Stimulated activated CD4-positive, alpha-beta T cell treated with anti-CD3 and anti-CD28 coated beads, Interleukin-15, amount 100 ng/mL, for 1 hour (primary cell): ENCODE measurements at places on chromosomes 5 and 9.

- no peak for DNase-seq
Observed at GRCh38 chr5:14472986-14473567, 108.5 kb upstream of the OTULINL start.

- no peak for DNase-seq
Observed at GRCh38 chr5:131757830-131758519, 38.8 kb downstream of the FNIP1 start.

GRCh38 chr9:124617477-124618141 is 110.4 kb upstream of the NR5A1 start:
- DNase-seq = peak; percentile 26

DNA sequence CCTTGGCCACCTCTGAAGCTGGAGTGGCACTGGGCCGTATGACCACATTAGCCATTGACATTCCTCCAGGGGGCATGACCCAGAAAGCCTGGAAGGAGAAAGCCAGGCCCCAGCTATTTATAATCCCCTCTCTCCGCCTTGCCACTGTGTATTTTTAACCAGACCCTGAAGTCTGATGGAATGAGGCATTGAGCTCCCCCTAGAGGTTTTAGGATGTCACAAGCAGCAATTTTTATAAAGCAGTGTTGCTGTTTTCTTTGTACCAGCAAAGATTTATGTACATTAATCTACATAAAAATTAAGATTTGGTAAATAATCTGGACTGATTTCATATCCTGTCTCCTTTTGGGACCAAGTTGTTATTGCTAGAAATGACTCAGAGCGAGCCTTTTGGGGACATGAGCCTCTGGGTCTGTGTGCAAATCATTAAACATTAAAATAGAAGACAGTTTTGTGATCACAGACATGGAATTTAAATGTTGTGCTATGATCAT is 127.1 kb downstream of the TRIO start:
- no peak for DNase-seq

DNA sequence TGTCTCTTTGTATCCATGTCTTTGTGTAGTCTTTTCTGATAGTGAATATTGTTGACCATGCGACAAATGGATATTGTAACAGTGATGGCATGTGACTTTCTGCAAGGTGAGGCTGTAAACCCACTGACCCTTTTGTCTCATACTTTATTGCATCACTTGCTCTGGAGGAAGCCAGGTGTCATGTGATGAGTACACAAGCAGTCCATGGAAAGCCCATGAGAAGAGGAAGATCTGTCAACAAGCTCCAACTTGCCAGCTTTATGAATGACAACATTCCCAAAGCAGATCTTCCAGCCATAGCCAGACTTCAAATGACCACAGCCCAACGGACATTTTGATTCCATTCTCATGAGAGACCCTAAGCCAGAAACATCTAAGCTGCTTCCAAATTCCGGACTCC is 450.1 kb upstream of the ACTBL2 start:
- no peak for DNase-seq

- DNase-seq = no peak
Observed at GRCh38 chr5:52799358-52799982, 11.8 kb downstream of the ITGA1 start.

GRCh38 chr9:130636648-130637020 is 27.8 kb upstream of the PRDM12 start:
- no peak for DNase-seq

GRCh38 chr5:40395251-40395650 is 284.5 kb upstream of the PTGER4 start:
- no peak for DNase-seq

- DNase-seq = no peak
Observed at GRCh38 chr9:28289746-28290145, 716.5 kb upstream of the C9orf72 start.

GRCh38 chr9:135902655-135903357 is 4.5 kb downstream of the CAMSAP1 start:
- DNase-seq = no peak

DNA sequence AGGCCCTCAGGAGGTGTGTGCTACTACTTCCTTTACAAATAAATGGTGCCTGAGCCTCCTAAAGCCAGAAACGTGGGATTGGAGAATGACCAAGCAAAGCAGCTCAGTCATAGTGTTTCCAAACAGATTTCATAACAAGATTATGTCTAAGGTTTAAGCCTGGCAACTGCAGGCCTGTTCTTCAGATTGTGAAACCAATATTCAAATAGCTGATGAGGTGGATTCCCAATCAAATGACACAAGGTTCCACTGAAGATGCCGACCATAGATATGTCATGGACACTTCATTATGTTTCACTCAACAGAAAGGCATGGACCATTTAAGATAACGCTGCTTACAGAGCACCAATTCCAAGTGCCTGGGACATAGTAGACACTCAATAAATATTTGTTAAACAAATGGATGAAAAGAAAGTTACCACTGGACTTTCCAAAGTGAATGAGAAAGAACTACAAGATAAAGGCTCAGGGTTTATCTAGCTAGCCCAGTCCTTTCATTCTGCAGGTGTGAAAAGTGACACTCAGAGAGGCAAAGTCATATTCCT is 189.5 kb downstream of the ACTL7B start:
- no peak for DNase-seq

GRCh38 chr9:131657037-131657377 is 82.9 kb downstream of the RAPGEF1 start:
- DNase-seq = no peak

DNA sequence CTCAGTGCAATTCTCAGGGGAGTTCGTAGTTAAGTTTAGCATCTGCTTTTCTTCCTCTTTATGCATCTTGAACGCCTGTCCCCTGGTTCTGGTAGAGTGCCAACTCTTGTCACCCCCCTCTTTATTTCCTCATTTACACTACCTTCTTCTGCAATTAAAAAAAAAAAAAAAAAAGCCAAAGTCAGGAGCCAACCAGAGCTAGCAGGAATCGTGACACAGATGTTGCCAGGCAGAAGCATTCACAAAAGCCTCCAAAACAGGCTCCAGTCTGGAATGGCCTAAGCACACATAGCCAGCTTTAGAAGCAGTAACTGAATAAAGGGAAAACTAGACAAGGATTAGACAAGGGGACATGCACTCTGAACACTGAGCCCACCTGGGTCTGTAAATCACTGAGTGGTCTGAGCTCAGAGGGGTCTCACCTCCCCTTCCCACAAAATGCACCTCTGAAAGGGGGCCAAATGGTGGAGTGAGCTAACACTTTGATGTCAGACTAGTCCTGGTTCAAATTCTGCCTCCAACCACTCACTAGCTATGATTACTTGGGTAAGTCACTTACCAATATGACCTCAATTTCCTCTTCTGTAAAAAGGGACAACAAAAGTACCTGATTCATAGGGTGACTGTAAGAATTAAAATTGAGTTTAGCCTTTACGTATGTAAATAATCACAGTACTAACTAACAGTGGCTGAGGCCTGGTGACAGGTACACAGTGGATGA is 2.0 kb downstream of the CD74 start:
- no peak for DNase-seq

DNA sequence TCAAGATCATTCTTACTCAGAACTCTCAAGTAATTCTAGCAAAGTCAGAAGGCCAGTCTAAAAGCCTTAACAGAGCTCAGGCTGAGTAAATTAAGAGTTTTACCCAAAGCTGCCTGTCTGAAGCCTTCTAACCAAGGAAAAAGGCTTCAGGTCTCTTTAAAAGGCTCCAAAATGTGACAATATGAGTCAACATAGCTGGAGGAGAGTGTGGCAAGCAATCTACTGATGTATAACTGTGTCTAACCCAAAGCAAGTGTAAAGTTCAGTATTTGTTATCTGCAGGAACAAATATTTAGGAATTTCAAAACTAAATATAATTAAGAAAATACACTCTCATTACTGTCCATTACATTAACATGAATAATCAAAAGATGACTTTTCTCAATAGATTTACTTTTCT is 11.0 kb downstream of the ZBTB5 start:
- DNase-seq = no peak

GRCh38 chr9:115415450-115415849 is 297.5 kb upstream of the TNC start:
- no peak for DNase-seq

DNA sequence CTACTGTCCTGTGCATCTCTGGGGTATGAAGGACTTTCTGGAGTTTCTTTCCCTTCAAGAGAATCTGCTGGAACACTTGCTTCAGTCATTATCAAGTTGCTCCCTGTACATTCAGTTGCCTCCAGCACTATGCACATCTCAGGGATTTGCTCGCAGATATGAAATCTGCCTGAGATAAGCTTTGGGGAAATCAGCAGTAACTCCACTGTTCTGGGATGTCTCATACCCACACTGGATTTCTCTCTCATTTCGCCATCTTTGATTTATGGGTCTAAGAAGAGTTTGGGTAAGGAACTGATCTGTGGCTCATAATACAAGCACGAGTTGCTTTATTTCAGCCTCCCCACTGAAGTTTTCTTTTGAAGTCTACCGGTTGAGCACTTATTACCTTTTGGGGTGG is 585.6 kb downstream of the PSAT1 start:
- DNase-seq = no peak

DNA sequence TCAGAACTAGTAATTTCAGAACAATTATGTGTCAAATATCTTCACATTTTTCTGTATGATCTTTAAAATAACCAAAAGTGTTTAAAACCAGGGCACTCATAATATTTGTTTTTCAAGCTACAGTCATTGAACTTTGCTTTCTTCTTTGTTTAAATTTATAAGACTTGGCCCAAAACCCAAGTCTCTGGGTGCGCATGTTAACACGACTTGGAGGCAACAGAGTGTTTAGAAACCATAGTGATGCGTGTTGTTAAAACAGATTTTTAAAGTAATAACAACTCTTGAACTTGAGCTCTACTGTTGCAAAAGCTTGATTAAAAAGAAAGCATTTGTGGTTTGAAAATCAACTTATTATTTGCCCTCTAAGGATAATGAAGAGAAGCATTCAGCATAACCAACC is 26.0 kb upstream of the GRIN3A start:
- no peak for DNase-seq

- no peak for DNase-seq
Observed at GRCh38 chr5:87885758-87886157, 382.9 kb downstream of the TMEM161B start.

- no peak for DNase-seq
Observed at GRCh38 chr9:127207734-127208410, 56.7 kb upstream of the GARNL3 start.

- DNase-seq = no peak
Observed at GRCh38 chr5:172530406-172530805, 76.1 kb upstream of the SH3PXD2B start.

- no peak for DNase-seq
Observed at GRCh38 chr5:37825334-37825915, 14.4 kb downstream of the GDNF start.

DNA sequence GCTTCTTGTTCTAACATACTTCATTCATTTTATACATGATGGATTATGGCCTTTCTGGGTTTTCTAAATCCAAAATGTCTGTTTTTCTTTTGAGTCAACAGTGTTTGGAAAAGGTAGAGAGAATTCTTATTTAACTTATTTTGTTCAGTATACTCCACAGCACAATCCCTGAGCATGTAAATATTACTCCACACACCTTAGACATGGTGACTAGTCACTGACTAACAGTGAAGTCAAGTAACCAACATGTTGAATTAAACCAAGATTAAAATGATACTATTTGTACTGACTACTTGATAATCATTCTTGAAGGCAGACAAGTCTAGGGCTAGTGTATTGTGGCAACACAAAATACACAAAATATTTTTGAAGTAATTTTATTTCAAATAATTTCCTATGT is 55.0 kb downstream of the HAPLN1 start:
- no peak for DNase-seq

- DNase-seq = no peak
Observed at GRCh38 chr5:176700239-176700847, 53.1 kb downstream of the TSPAN17 start.
